ENCODE measurements at places on chromosomes 4 and X.

DNA sequence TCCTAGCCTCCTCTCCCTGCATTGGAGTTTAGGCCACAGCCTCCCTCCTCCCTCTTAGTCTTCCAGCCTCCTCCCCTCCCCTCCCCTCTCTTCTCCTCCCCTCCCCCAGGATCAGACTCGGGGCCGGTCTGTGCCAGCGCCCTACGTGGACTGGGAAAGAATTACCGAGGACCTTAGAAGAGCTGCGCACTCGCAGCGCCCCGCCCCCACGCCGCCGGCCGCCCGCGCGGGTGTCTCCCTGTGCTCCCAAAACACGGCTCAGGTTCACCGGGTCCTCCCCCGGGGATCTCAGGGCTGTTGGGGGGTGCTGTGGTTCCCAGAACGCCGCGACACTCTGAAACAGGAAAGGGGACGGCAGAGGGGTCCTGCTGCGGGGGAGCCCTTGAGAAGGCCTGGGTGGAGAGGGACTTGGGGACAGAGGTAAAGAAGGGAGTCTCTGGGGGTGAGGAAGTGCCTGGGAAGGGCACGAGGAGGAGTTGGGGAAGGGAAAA is 122.3 kb upstream of the TBL1X start:
- peak; percentile 45 for DNase-seq

GRCh38 chr4:175308236-175308635 is 390.1 kb downstream of the ADAM29 start:
- no peak for DNase-seq

GRCh38 chr4:115275615-115276014 is 162.2 kb upstream of the NDST4 start:
- DNase-seq, result no peak

GRCh38 chr4:154559494-154560418 is 3.1 kb upstream of the FGB start:
- DNase-seq, result no peak

- no peak for DNase-seq
These were observed 49.5 kb downstream of the HELQ start for GRCh38 chr4:83405844-83406816.

DNA sequence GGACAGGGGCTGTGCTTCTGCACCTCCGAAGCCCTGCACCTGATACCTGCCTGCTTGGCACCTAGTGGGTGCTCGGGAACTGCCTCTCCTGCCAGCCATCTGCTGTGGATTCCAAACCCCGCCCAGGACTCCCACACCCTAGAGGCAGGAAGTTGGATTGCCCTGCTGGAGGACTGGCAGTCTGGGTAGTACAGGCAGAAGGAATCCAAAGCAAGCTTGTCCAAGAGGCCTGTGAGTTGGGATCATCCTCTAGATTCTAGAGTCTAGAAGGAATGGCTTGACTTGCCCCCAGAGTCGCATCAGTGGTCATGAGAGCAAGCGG is 64.6 kb upstream of the MTM1 start:
- no peak for DNase-seq

DNA sequence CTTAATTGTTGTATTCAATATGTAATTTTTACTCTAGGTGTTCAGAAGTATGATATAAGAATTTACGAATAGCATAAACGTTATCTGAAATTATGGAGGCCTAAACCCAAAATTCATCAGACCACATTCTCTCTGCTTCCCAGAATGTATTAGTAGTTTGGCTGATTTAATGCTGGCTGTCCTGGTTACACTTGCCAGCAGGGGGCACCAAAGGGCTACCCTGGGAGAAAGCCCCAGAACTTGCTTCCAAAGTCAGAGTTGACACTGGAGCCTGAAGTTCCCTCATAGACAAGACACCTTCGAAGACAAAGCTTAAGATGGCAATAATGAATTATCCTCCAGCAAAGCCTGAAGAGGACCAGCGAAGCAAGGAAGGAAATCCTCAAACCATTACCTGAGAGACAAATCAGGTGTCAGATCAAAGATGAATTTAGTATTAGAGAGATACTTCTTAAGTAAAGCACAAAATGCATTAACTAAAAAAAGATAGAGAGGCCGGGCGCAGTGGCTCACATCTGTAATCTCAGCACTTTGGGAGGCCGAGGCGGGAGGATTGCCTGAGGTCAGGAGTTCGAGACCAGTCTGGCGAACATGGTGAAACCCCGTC is 11.3 kb upstream of the ANOS1 start:
- DNase-seq, result no peak

GRCh38 chr4:162891788-162892707 is 274.6 kb downstream of the NAF1 start:
- DNase-seq, result no peak

DNA sequence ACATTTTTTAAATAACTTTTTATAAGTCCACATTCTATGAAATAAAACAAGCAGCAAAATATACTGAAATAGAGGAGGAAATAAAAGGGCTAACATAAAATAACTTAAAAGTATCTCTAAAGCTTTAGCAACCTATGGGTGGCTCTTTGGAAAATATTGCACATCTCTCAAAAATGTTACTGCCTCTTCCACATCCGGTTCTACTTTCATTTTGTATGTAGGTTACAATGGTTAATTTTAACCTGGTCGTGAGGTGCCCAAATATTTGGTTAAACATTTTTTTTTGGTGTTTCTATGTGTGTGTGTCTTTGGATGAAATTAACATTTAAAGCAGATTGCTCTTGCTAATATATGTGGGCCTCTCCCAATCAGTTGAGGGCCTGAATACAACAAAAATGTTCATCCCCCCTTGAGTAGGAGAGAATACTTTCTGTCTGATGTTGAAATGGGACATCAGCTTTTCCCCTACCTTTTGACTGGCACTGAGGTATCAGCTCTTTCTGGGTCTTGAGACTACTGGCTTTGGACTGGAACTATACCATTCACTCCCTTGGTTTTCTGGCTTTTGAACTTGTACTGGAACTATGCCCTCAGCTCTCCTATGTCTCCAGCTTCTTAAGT is 353.0 kb downstream of the ADAM29 start:
- DNase-seq, result no peak

DNA sequence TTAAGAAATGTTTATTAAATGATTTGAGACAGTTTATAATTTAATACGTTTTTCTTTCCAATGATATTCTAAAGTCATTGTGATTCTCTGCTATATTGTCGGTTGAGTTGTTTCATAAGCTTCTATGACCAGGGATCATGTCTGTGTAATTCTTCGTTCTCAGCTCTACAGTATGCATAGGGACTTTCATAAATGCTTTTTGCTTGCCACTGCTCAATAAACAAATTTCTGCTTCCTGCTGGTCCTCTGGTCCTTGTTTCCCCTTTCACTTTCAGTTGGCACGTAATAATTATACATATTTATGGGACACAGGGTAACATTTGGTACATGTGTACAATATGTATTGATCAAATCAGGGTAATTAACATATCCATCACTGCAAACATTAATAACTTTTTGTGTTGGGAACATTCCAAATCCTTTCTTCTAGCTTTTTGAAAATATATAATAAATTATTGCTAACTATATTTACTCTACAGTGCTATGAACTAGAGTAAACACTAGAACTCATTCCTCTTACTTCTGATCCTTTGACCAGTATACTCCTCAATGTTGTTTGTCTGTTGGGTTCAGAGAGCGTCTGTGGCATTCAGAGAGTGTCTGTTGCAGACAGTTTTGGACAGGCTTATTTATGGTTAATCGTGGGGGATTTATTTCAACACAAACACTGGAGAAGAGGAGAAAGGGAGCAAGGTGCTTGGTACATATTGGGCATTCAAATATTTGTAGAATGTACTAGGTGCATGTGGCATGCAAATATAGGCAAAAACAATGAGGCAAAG is 68.3 kb upstream of the SPANXB1 start:
- no peak for DNase-seq

- no peak for DNase-seq
These were observed 1.2 kb downstream of the CTSO start for GRCh38 chr4:155952501-155952901.

DNA sequence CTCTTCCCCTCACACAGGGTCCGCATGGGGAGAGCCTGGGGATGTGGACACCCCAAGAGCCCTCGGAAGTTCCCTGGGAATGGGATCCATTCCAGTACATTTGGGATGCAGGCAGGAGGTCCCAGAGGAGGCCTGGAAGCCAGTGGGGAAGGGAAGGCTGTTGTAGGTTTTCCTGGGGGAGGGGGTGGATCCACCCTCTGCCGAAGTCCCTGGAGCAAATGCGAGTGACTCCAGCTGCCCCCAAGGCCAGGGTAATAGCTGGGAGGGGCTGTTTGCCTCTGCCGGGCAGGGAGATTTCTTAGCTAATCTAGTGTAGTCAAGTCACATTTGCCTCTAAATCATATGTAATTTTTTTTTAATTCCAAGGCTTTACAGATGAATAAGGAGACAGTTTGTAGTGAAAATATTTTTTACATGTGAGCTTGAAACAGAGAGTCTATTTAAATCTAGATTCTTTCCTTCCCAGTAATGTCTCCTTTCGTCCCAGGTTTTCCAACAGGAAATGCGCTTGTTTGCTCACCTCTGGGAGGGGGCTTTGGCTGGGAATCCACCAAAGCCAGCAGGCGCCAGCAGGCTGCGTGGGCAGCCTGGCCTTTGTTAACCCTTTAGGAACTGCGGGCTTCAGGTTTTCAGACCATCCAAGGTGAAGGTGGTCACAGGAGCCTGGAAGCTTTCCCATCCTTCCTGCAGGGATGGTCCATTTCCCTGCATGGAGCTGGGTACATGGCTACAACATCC is 26.8 kb downstream of the SH3TC1 start:
- DNase-seq, result no peak

DNA sequence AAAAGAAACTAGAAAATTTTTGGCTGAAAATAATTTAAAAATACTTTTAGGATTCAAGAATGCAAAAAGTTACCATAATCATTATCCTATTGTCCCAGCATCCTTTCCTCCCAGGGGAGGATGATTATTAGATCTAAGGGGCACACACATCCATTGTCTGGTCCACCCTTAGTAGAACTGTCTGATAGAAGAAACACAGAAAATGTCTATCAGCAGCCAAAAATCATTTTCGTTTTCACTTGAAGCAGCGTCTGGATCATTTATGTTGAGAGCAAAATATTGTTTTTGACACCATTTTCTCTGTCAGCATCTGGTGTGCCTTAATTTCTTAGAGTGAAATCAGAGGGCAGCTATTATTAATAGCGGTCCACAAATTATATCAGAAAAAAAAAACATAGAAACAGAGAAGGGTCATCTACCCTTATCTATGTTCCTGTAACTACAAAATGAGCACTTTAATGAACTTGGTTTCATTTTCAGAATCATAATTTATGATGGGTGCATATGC is 446.3 kb downstream of the TRAM1L1 start:
- DNase-seq, result no peak

- no peak for DNase-seq
These were observed 86.0 kb downstream of the RTL5 start for GRCh38 chrX:72045552-72046277.

- DNase-seq, result no peak
These were observed 289.8 kb upstream of the CLNK start for GRCh38 chr4:10974371-10974770.

DNA sequence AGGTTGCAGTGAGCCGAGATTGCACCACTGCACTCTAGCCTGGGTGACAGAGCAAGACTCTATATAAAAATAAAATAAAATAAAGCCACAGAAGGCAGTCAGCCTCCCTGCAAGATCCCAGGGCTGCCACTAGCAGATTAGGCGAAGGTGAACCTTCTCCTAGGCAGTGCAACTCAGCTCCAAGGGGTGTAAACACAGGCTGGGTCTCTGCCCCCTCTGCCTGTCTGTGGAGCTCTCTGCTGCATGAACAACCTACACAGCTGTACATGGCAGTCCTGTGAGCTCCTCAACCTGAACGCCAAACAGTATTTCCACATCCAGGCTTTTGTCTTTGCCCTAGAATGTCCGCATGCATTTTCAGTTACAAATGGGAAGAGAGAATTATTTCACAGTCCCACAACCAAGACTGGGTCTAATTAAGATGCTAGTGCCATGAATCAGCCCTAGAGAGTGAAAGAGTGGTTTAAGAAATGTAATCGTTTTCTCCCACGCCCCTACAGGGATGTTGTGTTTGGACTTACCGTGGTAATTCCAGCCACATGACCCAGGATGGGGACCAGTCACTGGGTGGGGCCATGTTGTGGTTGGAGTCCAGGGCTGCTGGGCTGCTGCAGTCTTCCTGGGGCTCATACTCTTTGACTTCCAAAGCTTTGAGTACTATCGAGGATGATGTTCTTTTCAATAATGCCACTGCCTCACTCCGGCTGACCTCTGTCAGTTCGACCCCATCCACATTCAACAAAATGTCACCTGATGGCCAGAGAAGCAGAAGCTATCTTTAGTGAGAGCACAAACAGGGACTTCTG is 99.0 kb downstream of the FIP1L1 start:
- DNase-seq, result no peak

GRCh38 chr4:182507805-182508204 is 264.6 kb downstream of the TENM3 start:
- DNase-seq, result no peak

DNA sequence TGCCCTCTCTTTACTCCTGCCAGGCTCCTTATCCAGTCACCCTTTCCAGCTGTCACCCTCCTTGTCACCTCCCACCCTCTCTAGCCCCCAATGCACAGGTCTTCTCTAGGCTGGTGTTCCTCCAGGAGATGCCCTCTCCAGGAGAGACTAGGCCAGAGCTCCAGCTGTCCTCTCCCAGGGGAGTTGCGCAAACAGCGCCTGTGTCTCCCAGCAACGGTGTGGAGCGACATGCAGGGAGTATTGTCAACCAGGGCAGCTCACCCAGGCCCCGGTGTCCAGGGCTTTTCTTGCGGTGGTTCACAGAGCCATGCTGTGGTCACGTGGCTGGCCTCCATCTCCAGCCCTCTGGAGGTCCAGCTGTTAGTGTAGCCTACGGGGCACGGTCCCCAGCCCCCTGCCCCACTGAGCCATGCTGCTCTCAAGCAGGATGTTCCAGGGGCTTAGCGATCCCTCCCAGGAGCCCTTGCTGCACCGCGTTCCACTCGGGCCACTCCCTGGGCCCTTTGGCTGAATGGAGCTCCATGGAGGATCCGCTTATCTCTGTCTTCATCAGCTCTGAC is 34.8 kb downstream of the CCNQ start:
- no peak for DNase-seq

DNA sequence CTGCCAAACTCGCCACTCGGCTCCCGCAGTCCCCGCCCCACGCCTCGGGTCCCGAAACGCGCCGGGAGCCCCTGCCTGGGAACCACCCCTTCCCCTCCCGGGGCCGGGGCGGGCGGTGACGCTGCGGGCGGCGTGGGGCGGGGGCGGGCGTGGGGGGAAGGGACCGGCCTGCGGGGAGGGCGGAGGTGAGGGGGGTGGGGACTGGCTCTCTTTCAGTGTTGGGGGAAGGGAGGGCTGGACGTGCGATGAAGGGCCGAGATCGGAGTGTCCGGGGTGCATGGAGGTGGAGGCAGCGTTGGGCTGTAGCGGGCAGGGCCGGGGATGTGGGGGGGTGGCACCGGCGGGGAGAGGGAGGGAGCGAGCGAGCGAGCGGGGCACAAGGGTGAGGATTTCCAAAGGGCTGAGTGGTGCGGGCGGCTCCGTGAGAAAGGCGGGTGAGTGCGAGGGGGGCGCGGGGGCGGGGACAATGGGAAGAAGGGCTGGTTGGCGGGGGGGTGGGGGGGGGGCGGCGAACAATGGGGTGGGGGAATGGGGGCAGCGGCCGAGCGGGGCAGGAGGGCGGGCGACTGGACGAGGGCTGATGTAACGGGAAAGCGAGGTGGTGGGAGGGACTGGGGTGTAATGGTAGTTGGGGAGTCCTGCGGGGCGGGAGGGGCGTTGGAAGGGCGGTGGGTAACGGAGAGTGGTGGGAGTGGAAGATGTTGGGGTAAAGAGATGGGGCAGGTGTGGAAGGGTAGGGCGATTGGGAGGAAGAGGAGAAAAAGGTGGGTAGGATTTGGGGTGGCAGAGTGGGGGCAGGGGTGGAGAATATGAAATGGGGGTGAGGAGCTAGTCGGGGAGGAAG is 578 bp downstream of the DCUN1D4 start:
- no peak for DNase-seq

Data from NCI-H187 treated with DMSO at 0.1 percent for 48 hours (cell line).